ENCODE measurements at places on chromosomes 4 and X. TPM values are rescaled to one million over a fixed set of nuclear protein-coding genes. Genes with fewer than 3 reads are reported as not detected.

- H3K27me3 ChIP-seq, result no peaks in the 10 kb centered on the region
- no peaks in the 10 kb centered on the region for H3K4me1 ChIP-seq
- H3K36me3 ChIP-seq, result peaks cover under 1% of the 10 kb centered on the region
- DNase-seq, result no peak
These were observed 54.3 kb upstream of the PUDP start for GRCh38 chrX:7202206-7202605.

DNA sequence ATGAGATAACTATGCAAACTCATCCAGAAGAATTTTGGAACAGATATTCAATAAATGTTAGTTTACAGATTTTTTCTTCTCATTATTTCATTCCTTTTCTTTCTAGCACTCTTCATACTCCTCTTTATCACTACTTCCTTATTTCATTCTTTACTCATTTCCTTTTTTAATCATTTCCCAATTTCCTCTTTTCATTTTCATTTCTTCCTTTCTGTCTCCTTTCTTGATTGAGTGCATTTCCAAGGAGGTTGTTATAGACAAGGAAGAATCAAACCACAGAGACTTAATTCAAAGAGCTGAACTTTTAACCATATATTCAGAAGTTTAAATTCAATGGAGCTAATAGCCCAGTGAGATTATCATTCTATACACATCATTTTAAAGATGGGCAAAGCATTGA lies 600.7 kb downstream of the ARAP2 start:
- no peak overlapping the region for H3K27ac ChIP-seq
- H3K4me3 ChIP-seq, result no peak overlapping the region
- H3K36me3 ChIP-seq, result no peaks in the 10 kb centered on the region
- no peaks in the 10 kb centered on the region for H3K27me3 ChIP-seq

- H3K4me1 ChIP-seq, result no peaks in the 10 kb centered on the region
- no peak overlapping the region for H3K27ac ChIP-seq
- DNase-seq, result no peak
- H3K4me3 ChIP-seq, result no peak overlapping the region
- no peaks in the 10 kb centered on the region for H3K36me3 ChIP-seq
These were observed 167.3 kb upstream of the LEF1 start for GRCh38 chr4:108336076-108336475.

DNA sequence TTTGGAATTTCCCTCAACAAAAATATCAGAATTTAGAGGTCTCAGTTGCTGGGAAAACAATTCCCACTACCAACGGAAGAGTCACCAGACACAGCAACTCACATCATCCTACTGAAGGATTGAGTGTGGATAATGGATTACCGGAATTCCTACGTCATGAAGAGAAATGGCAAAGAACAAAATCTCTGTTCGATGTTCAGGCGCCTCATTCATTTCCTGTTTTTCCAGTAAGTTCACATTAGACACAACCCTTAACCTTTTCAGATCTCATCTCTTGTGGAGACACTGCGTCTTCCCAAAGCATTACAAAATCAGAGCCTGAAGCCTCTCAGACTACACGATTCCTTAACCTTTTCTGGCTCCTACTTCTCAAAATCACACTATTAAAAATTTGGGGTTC lies 58.5 kb upstream of the CPEB2 start:
- H3K4me3 ChIP-seq, result no peak overlapping the region
- H3K4me1 ChIP-seq, result no peaks in the 10 kb centered on the region
- H3K27ac ChIP-seq, result no peak overlapping the region
- H3K27me3 ChIP-seq, result no peaks in the 10 kb centered on the region
- no peaks in the 10 kb centered on the region for H3K36me3 ChIP-seq

- no peaks in the 10 kb centered on the region for H3K4me1 ChIP-seq
- no peak overlapping the region for H3K27ac ChIP-seq
These were observed 471.7 kb downstream of the GASK1B start for GRCh38 chr4:157700898-157701694.

DNA sequence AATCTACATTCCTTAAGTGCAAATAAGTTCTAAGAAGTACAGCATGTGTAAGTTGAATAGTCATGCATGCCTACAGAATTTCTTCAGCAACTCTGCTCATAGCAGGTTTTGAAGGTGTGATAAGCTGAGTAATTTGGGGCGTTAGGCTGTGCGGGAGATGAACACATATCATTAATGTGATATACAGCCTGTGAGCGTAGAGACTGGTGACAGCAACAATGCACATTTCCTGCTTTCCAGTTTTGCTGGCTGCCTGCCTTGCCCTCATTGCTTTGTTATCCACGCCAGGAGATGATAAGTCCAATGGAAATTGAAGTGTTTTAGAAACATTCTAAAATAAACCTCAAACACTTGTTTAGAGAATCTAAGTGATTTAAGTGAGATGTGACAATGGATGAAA lies 1709.4 kb downstream of the ARAP2 start:
- no peak overlapping the region for H3K27ac ChIP-seq
- no peaks in the 10 kb centered on the region for H3K36me3 ChIP-seq
- no peaks in the 10 kb centered on the region for H3K4me1 ChIP-seq
- DNase-seq, result no peak

DNA sequence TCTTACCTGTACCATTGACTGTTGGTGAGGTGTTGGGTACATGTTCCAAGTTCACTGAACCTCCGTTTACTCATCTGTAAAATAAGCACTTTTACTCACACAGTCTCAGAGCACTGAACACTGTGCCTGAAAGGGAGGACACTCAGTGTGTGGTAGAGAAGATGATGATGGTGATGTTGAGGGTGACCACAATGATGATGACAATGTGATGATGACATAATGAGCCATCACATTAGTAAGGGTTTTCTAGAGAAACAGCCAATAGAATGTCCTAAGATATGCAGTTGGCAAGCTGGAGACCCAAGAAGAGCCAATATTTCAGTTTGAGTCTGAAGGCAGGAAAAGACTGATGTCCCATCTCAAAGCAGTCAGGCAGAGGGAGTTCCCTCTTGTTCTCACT lies 315.4 kb upstream of the IGFBP7 start:
- H3K27me3 ChIP-seq, result no peaks in the 10 kb centered on the region
- no peak for DNase-seq
- H3K27ac ChIP-seq, result no peak overlapping the region
- no peak overlapping the region for H3K4me3 ChIP-seq

- H3K4me3 ChIP-seq, result no peak overlapping the region
- H3K27ac ChIP-seq, result no peak overlapping the region
- H3K27me3 ChIP-seq, result no peaks in the 10 kb centered on the region
- peak; percentile 45 for DNase-seq
- H3K4me1 ChIP-seq, result no peaks in the 10 kb centered on the region
- peaks cover 3% of the 10 kb centered on the region for H3K36me3 ChIP-seq
These were observed 20.6 kb downstream of the ZDHHC9 start for GRCh38 chrX:129823115-129823514.

DNA sequence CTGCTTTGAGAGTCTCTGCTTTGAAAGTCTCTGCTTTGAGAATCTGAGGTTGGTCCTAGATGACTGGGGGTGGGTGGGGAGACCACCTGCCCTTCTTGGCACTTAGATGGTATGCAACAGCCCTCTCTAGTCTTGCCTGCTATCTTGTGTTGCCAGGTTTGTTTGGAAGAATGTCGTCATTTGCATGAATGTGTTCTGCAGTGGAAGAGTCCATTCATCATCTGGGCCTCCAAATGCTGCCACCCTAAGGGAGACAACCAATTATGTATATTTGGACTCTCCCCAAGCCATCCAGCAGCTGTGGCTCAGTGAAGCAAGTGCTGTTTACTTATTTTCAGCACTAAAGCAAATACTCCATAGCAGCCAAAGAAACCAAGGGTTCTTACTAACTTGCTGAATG lies 44.6 kb upstream of the TRPC5OS start:
- no peak overlapping the region for H3K4me3 ChIP-seq
- H3K36me3 ChIP-seq, result no peaks in the 10 kb centered on the region
- no peak overlapping the region for H3K27ac ChIP-seq
- H3K27me3 ChIP-seq, result no peaks in the 10 kb centered on the region
- H3K4me1 ChIP-seq, result no peaks in the 10 kb centered on the region

The EGF gene
- total RNA-seq, result 1.6 TPM

The TMEM156 gene
- 10.4 TPM for total RNA-seq

GRCh38 chrX:17161991-17162390 lies 213.0 kb upstream of the NHS start:
- H3K27me3 ChIP-seq, result peaks cover 3% of the 10 kb centered on the region
- no peaks in the 10 kb centered on the region for H3K36me3 ChIP-seq
- no peaks in the 10 kb centered on the region for H3K4me1 ChIP-seq
- H3K27ac ChIP-seq, result no peak overlapping the region

GRCh38 chr4:41155194-41155830 lies 59.0 kb downstream of the APBB2 start:
- no peak overlapping the region for H3K27ac ChIP-seq
- no peaks in the 10 kb centered on the region for H3K27me3 ChIP-seq
- H3K4me1 ChIP-seq, result no peaks in the 10 kb centered on the region

DNA sequence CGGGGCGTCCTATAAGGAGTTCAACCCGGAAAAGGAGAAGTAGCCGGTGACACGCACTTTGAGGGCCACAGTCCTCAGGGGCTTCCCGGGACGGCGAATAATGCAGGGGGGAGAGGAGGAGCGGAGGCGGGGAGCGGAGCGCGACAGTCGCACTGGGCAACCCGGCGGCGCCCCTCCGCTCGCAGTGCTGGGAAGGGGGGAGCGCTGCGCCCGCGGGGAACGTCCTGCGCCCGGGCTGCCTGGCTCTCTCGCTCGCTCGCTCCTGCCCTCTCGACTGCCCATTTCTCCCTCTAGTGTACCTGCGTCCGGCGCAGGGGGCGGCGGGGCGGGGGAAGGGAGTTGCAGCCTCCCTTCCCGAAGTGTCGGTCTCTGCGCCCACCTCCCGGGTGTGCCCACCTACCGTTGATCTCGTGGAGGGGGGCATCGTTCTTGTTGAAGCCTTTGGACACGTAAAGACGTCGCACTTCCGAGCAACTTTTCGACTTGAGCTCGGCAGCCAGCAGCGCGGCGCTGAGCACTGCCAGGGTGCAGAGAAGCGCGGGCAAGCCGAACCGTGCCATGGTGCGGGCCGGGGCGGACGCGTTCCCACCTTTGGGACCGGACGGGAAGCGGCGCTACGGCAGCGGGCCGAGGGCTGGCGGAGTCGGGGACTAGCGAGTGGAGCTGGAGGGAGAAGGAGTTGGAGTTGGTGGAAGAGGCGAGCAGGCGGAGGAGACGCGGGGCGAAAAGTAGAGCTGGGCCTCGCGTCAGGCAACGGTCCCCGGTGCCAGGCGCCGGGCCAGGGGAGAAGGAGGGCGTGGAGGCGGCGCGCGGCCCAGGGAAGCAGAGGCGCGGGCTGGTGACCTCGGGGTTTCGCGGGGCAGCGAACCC lies 648 bp downstream of the GPC4 start:
- no peaks in the 10 kb centered on the region for H3K27me3 ChIP-seq
- H3K36me3 ChIP-seq, result peaks cover 29% of the 10 kb centered on the region
- no peaks in the 10 kb centered on the region for H3K4me1 ChIP-seq
- H3K4me3 ChIP-seq, result peak overlapping the region; percentile 99

- DNase-seq, result no peak
- no peaks in the 10 kb centered on the region for H3K27me3 ChIP-seq
- H3K27ac ChIP-seq, result no peak overlapping the region
- H3K36me3 ChIP-seq, result no peaks in the 10 kb centered on the region
- H3K4me1 ChIP-seq, result no peaks in the 10 kb centered on the region
- no peak overlapping the region for H3K4me3 ChIP-seq
These were observed 85.3 kb upstream of the SLC4A4 start for GRCh38 chr4:71253545-71253944.

DNA sequence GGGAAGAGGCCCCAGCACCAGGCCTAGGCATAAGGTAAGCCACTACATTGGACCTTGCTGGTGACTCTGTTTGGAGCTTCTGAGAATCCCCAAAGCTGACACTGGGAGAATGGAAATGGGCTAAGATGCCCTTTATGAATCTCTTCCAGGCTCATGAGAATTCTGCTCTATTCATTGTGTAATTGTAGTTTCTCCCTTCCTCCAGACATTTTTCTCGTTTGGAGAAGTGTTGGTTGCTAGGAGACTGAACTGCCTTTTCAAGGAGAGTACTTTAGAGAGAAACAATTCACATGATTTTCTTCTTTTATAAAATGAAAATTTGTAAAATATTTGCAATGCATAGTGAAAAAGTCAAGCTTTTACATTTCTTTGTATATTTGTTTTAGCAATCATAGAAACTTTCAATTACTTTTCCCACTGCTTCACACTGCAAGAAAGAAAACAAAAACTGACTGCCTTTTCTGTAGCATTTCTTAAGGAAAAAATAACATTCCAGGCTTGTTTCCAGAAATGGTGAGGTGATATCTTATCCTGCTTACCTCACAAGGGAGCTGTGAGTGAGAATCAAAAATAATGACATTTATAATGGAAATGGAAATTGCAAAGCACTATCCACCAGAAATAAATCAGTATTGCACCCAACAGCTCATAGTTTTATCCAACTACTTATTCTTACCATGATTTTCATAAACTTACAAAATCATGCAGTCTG lies 24.9 kb upstream of the DCHS2 start:
- no peak overlapping the region for H3K4me3 ChIP-seq
- no peaks in the 10 kb centered on the region for H3K4me1 ChIP-seq
- no peak overlapping the region for H3K27ac ChIP-seq
- no peaks in the 10 kb centered on the region for H3K36me3 ChIP-seq

DNA sequence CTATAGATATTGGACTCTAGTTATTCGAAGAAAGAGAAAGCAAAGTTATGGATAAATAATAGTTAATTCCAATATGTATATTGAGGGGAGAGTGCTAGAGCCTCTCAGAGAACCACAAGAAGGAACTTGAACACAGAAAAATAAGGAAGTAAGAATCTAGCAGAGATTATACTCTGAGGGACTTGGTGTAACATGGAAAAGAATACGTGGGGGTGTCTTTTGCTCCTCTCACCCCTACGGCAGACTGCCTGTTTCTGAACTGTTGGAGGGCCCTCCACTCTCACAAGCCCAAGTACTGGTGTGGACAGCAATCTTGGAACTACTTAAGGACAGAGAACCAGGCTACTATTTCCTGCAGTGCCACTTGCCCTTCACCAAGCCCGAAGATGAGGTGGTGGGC lies 1174.4 kb upstream of the PCDH10 start:
- no peak overlapping the region for H3K27ac ChIP-seq
- no peaks in the 10 kb centered on the region for H3K4me1 ChIP-seq
- no peak for DNase-seq
- H3K4me3 ChIP-seq, result no peak overlapping the region
- H3K36me3 ChIP-seq, result peaks cover 3% of the 10 kb centered on the region
- no peaks in the 10 kb centered on the region for H3K27me3 ChIP-seq

The ZGRF1 gene
- total RNA-seq, result 12.6 TPM

The FHDC1 gene
- total RNA-seq, result 6.0 TPM

DNA sequence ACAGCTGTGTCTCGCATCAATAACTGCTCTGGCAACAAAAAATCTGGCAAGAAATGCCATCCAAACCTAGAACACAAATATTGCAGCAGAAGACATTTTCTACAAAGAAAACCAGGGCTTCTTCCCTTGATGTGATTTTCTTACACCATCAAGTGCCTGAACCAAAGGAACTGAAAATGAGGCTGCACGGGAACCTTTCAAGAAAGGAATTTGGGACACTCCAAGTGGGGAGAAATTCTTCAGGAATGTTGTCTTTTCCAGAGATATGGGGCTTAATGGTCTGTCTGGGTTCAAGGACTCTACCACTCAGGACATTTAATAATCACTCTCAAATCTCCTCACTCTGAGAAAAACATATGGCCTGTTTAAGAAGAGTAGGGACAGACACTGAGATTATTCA lies 57.6 kb downstream of the PRDM5 start:
- no peak overlapping the region for H3K27ac ChIP-seq
- no peak for DNase-seq
- H3K4me1 ChIP-seq, result peaks cover 6% of the 10 kb centered on the region
- no peak overlapping the region for H3K4me3 ChIP-seq

The CFAP47 gene
- total RNA-seq, result 1.0 TPM

The COL25A1 gene
- not detected for total RNA-seq

GRCh38 chrX:15918003-15918402 lies 63.4 kb upstream of the AP1S2 start:
- H3K27ac ChIP-seq, result no peak overlapping the region
- no peaks in the 10 kb centered on the region for H3K36me3 ChIP-seq
- no peaks in the 10 kb centered on the region for H3K4me1 ChIP-seq
- H3K27me3 ChIP-seq, result no peaks in the 10 kb centered on the region
- DNase-seq, result no peak

All from Calu3 (cell line).